ENCODE measurements at places on chromosomes 13 and 19.
A peak's percentile ranks its signal among the peaks of the same experiment; 100 is the strongest.

DNA sequence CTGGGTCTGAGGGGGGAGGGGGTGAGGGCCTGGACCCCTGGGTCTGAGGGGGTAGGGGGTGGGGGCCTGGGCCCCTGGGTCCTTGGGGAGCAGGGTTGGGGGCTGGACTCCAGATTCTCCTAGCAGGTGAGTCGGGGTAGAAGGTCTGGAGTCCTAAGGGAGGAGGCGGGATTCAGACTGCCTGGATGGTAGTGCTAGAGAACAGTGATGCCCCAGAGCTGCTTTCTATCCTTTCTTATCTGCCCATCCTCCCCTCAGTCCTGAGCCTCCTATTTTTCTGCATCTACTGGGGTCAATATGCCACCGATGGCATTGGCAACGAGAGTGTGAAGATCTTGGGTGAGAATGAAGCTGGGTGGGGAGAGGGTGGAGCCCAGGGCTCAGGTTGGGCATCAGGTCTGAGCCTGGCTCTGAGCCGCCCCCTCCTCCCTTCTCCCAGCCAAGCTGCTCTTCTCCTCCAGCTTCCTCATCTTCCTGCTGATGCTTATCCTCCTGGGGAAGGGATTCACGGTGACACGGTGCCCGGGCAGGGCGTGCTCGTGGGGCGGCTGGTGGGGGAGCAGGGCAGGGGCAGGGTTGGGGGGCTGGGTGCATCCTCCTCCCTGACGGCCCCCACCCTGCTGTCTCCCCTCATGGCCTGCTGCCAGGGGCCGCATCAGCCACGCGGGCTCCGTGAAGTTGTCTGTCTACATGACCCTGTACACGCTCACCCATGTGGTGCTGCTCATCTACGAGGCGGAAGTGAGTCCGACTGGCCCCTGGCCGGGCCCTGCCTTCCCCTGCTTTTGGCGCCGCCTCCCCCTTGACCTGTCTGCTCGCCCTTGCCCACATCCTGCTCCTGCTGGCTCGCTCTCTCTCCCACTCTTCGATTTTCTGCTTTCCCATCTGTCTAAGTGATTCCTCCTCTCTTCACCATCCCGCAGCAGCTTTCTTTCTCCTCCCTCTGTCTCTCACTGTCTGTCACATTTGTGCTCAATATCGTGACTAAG is 3.4 kb downstream of the TMEM145 start:
- DNase-seq: no peak

DNA sequence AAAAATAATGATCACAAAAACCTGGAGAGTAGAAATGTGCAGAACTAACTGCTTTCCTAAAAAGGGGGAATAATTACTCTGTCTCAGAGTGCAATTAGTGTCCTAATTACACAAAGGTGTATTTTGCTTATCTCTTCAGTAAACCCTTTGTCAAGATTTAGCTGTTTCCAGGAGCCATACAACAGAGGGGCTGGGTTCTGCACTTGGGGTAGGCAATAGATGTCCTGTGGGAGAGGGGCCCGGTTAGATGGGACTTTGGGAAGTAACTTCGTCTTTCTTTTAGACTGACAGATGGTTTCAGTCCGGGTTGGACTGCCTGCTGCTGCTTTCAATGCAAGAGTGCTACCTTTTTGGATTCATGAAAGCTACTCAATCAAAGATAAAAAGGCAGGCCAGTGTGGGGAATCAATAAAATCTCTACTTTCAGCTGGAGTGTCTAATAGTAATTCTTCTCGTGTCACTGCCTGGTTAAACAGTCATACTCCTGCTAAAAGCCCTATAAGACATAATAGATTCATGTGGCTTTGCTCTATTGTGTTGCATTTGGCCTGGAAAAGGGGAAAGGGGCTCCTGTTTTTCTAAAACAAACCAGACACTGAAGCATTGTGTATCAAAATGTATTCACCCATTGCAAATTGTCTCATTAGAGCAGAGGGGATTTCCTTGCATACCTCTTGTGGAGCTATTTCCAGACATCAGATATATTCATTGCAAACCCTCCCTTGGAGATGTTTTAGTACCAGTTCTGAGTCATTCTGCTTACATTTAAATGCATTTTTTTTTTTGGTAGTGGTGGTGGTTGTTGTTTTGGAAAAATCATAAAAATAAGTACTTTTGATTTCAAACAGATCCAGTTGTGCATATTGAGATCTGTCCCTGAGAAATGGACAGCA is 83.3 kb upstream of the PCDH8 start:
- DNase-seq: no peak

DNA sequence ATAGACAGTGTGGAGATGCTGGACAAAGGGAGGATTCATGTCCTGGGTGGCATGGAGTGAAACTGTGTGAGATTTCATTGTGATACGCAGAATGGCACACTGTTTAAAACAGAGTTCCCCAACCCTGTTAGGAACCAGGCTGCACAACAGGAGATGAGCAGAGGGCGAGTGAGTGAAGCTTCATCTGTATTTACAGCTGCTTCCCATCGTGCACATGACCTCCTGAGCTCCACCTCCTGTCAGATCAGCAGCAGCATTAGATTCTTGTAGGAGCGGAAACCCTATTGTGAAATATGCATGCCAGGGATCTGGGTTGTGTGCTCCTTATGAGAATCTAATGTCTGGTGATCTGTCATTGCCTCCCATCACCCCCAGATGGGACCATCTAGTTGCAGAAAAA is 72.5 kb downstream of the RAP2A start:
- no peak for DNase-seq

DNA sequence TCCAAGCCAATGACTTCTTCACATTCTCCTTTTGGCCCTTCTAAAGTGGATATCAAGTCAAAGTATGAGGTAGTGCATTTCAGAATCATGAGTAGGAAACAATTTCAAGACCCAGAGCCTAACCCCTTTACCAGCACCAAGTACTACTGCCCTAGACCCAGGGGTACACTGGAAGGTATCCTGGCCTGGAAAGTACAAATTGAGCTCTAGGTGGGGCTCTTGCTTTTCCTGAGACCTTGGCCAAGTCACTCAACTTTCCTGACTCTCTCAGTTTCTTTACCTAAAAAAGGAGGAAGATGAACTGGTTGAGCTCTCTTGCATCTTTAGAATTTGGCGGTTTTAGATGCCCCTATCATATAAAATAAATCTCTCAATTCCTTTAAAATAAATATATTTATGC is 204.7 kb downstream of the FGF14 start:
- DNase-seq: no peak

- no peak for DNase-seq
These were observed 119.2 kb downstream of the FRY start for GRCh38 chr13:32150794-32151193.

- DNase-seq: no peak
These were observed 20.4 kb downstream of the MISP start for GRCh38 chr19:771332-771785.

- DNase-seq: peak; percentile 4
These were observed 22.3 kb upstream of the TFDP1 start for GRCh38 chr13:113562085-113562749.

GRCh38 chr19:46069806-46070341 is 29.1 kb upstream of the IGFL4 start:
- no peak for DNase-seq

DNA sequence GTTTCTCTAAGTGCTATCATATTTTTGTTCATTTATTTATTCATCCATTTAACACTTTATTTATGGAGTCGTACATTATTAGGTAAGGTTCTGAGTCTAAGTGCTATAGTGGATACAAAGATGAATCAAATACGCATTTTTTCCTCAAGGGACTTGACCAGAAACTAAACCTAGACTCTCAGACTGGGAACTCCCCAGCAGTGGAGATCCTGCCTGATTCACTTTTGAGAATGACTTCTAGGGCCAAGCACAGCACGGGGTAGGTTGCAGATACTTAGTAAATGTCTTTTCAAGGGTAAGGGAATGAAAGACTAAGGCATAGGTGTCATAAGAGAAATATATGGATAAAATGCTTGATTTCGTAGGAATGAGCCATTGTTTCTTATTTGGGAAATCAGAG is 7.2 kb downstream of the DNAJC15 start:
- DNase-seq: no peak

GRCh38 chr19:19334063-19334988 is 13.7 kb downstream of the MAU2 start:
- DNase-seq: no peak

- no peak for DNase-seq
These were observed 247.2 kb downstream of the TEX29 start for GRCh38 chr13:111567637-111568036.

- DNase-seq: no peak
These were observed 3.2 kb upstream of the ZNF235 start for GRCh38 chr19:44308011-44308410.

- DNase-seq: no peak
These were observed 3.2 kb downstream of the EPN1 start for GRCh38 chr19:55678121-55678671.

DNA sequence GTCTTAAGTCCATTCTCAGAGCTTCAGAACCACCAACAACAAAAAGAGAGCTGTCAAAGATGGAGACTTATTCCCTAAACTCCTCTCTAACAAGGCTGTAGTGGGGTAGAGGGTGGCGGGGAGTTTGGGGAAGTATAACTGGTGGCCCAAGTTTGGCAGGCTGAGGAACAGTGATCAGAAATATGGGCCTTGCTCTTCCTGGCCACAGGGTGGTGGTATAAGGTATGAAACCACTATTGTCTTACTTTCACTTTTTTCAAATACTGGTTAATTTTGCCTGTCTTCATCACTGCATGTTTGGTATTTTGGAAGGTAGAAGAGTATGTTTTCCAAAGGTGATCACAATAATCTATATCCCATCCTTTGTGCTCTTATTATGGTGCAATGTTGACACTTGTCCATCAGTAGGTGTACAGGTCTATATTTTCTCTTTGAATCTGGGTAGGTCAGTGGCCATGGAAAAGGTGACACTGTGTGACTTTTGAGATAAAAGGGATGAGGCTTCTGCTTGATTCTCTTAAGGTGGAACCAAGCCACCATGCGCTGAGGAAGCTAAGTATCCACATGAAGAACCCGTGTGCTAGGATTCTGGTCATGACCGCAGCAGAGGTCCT is 23.2 kb upstream of the GPC5 start:
- peak; percentile 20 for DNase-seq

DNA sequence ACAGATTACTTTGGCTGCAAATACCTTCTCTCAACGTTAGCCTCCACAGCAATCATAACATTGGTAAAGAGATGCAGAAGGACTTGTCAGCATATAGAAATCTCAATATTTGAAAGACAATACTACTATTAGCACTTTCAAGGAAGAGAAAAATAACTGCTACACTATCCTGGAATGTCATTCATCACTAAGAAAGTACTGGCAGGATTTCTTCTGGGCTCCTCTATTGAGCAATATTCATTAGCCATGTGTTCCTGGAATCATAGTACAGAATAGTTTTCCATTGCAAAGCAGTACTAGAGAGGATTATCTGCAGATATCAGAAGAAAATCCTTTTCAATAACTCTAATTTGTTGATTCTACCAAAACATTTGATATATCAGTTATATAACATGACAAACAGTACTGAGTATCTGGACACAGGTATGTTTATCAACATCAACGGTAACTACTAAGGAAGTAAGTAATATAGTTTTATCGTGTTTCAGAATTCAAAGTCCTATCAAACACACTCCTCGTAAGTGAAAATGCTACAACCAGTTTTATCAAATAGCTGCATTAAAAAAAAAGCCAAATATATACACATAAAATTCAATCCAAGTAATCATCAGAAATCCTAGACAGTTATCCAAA is 27.3 kb downstream of the INTS6 start:
- no peak for DNase-seq

DNA sequence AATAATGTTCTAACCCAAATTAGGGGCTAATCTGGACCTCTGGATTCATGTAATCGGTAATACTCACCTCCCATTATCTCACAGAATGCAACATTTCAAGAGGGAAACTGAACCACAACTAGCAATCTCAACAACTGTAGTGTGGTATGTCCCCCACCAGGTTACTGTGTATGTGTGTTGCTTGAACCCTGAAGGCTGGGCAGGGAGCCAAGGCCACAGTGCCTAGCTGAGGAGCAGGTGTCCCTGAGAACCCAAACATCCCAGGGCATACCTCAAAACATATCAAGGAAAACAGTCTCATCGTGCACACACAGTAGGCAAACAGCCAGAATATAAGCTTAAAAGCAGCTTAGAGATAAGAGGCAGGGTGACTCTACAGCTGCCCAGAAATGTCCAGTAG is 20.5 kb upstream of the NEK3 start:
- no peak for DNase-seq

DNA sequence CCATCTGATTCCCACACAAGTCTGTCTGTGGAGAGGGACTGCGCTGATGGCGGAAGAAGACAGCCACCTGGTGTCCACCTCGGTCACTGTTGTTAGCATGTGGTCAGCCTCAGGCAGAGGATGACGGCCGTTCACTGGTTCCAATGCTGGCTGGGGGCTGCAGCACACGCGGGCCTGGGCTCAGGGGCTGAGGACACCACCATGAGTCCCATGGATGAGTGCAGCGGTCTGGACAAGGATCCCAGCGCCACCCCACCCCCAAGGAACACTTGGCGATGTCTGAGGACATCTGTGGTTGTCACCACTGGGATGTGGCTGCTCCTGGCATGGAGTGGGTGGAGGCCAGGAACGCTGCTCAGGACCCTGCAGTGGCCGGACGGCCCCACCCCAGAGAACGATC is 10.9 kb downstream of the DPP9 start:
- DNase-seq: no peak

- DNase-seq: no peak
These were observed 4.2 kb downstream of the DMPK start for GRCh38 chr19:45778010-45778661.

GRCh38 chr13:67231289-67232000 is 1.3 kb upstream of the PCDH9 start:
- DNase-seq: no peak

DNA sequence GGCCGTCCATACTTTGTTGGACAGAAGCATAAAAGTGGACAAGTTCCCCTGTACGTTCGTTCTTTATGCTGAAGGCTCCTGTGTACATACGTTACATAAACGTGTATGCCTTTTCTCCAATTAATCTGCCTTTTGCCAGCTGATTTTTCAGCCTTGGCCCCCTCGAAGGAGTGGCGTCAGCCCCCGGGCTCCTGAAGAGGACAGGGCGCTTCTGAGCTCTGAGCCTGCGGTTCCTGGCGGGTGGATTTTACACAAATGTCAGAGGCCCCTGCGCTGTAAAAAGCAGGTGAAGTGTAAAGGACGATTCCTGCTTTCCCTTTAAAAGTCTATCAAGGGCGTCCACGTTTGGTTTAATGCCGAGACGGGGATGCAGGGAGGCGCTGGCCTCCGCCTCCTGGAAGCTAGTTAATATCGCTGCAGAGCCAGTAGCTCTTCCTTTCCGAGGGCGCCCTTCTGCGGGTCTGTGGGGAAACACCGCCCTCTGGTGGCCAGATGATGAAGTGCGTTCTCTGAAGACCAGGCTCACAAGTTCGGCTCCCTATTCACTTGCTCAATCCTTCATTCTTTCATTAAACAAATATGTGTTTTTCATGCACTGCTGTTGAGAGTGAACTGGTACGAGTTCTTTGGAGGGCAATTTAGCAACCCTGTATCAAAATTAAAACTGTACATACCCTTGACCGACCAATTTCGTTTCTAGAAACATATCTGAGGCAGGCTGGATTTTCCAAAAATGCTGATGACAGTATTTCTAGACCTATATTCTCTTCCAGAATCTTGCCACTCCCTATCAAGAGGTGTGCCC is 62.0 kb downstream of the GPR12 start:
- DNase-seq: peak; percentile 52

GRCh38 chr19:38692458-38693379 is 45.3 kb downstream of the ACTN4 start:
- DNase-seq: no peak
